ENCODE measurements at places on chromosomes 2 and 18.

DNA sequence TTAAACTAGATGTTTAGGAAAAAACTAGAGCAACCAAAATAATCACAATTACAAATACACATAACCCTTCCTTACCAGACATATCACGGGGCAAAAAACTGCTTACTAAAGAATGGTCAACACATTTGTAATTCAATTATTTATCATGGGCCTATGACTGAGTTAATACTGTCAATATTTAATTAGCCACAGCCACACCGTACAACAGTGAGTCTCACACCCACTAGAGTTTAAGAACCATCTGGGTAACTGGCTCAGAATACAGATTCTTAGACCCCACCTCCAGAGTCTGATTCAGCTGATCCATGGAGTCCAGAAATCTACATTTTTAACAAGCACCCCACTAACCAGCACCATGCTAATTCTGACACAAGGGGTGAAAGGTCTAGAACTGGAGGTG is 14.8 kb downstream of the ATL2 start:
- DNase-seq, result no peak

DNA sequence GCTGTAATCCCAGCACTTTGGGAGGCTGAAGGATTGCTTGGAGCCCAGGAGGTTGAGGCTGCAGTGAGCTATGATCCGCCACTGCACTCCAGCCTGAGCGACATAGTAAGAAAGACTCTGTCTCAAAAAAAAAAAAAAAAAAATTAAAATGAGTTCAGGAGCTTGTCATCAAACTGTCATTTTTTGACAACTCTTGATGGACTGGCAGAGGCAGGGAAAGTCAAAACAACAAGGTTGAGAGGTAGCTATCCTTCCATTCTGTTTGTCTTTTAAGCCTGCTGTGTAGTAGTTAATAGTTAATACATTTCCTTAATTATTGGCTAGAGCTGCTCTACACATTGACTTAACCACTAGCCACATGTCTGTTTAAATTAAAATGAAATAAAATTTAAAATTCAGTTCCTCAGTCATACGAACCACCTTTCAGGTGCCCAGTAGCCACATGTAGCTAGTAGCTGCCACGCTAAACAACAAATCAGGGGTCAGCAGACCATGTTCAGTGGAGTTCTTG is 22.7 kb downstream of the DPYSL5 start:
- DNase-seq, result no peak

DNA sequence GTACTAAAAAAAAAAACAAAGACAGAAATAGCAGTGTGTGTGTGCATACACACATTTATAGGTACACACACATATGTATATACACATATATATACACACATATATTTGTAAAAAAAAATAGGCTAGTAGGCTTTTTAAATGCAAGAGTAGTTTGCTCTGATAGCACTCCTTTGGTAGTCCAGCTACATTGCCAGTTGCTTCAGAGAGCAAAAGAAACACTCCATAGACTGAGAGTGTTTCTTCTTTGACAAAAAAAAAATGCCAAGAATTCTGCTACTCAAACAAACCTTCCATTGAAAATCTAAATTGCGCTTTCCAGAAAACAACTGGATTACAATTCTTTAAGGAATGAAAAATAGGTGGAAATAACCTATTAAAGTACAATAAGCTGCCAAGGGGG is 365.9 kb upstream of the GALNT5 start:
- no peak for DNase-seq

DNA sequence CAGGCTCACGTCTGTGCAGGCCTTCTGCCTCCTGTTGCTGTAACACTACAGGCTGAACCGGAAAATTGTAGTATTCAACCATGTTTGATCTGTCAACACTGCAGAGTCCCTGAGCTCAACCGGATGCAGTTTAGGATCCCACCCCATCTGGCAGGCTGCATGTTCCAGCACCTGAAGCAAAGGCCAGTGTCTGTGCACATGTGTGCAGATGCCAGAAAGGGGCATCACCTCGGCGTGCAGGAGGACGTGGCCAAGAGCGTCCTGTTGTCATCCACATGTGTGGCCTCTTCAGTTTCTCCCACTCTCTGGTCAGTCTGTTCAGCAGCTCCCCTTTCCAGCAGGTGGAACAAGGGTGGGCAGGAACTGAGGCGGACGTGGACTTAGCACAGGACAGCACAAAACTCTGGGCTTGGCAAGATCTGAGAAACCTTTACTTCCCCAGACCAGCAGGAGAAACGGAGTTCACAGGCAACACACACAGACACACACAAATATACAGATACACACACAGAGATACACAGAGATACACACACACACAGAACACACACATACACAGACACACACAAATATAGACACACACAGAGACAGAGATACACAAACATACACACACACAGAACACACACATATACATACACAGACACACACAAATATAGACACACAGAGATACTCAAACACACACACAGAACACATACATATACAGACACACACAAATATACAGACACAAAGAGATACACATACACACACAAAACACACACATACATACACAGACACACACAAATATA is 111.3 kb downstream of the NDUFA10 start:
- DNase-seq, result no peak

DNA sequence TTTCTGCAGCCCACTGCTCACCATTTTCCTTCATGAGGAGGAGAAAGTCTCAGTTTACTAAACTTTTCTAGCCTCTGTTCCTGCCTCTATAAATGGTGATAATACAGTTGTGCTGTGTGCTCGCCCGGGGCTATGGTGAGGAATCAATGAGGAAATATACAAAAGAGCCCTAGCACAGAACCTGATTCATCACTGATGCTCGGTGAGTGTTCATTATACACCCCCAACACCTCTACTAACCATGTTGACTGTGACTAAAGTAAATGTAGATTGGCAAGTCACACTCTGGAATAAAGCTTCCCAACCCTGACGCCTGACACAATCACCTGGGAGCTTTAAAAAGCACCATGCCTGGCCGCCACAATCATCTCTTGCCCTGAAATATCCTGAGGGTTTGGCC is 118.8 kb upstream of the CYP1B1 start:
- DNase-seq, result no peak

DNA sequence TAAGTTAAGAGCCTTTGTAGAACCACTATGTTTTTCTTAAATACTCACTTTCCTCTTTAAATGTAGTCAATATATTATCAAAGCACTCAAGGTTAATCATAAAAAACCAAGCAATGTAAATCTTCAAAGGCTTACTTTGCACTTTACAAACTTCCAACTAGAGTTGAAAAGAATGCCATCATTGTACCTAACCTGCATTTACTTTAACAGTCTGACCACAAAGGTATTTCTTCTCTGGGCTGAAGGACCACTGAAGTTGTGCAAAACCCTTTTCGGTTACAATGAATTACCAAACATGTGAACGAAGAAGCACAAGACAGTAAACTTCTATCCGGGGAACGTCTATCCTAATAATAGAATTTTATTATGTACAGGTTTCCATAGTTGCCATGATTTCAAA is 3.0 kb downstream of the HNRNPLL start:
- DNase-seq, result no peak

GRCh38 chr2:54176577-54176976 is 61.2 kb downstream of the ACYP2 start:
- DNase-seq, result peak; percentile 30

GRCh38 chr2:118954297-118955060 is 12.5 kb downstream of the MARCO start:
- DNase-seq, result no peak

DNA sequence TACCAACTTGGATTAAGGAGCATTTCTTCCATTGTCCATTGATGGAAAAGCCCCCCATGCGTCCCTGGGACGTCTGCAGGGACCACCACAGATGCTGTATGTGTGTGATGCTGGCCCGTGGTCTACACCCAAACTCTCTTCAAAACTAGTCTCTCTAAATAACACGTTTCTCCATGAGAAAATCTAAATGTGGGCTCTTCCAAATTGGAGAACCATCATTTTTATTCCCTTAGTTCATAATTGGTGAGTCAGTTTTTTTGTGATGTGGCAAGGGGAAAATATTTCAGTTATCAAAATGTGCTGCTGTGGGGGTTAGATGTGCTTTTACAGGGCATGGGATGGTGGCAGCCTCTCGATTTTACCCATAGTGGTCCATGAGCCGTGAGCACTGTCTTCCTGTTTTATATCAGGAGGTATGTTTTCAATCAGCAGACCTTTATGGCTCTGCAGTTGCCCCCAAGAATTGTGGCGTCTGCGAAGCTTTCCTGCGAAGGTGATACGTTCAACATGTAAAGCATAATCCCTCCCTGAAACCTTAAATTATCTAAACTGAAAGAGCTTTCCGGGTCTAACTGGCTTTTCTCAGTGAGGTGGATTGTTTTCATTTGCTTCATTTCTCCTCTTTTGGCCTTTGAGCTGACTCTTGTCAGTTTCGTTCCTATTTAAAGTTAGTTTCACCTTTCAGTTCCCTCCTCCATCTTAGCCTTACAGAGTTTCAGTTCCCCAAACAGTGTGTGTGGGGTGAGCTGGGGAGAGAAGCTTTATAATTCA is 78.4 kb downstream of the SETBP1 start:
- DNase-seq, result no peak

GRCh38 chr2:98488252-98488651 is 43.6 kb downstream of the INPP4A start:
- DNase-seq, result no peak

DNA sequence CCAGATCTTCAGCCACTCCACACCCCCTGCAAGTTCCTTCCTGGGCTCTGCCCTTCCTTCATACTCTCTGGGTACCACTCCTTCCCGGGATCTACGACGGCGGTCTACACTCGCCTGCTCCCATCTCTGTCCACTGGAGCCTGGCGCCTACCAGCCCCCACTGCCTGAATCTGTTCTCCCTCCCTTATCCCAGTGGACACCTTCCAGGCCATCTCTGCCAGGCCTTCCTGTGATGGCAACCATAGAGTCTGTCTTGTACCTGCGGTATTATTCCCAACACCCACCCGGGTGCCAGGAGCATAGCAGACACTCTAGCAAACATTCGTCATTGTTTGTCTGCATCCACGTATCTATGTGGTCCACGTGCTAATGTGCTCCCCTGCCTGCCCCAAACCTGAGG is 140.9 kb downstream of the ZFP36L2 start:
- DNase-seq, result no peak

DNA sequence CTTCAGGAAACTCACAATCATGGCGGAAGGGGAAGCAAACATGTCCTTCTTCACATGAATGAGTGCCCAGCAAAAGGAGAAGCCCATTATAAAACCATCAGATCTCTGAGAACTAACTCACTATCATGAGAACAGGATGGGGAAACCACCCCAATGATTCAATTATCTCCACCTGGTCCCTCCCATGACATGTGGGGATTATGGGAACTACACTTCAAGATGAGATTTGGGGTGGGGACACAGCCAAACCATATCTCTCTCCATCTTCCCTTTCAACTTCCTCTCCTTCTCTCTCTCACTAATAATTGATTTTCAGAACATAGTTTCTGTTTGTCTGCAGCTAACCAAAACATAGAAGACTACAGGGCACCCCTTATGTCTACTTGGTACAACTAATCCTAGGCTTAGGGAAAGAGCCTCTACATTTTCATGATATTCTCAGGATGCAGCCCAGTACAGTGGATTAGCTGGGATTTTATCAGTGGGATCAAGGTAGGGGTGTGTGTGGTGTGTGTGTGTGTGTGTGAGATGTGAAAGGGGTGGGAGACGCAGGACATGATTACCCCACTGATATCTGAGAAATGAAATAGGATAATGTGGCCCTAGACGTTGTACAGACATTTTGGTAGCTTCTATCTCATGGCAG is 2.8 kb upstream of the ATF2 start:
- no peak for DNase-seq

GRCh38 chr18:62399276-62399675 is 74.2 kb downstream of the TNFRSF11A start:
- DNase-seq, result no peak

DNA sequence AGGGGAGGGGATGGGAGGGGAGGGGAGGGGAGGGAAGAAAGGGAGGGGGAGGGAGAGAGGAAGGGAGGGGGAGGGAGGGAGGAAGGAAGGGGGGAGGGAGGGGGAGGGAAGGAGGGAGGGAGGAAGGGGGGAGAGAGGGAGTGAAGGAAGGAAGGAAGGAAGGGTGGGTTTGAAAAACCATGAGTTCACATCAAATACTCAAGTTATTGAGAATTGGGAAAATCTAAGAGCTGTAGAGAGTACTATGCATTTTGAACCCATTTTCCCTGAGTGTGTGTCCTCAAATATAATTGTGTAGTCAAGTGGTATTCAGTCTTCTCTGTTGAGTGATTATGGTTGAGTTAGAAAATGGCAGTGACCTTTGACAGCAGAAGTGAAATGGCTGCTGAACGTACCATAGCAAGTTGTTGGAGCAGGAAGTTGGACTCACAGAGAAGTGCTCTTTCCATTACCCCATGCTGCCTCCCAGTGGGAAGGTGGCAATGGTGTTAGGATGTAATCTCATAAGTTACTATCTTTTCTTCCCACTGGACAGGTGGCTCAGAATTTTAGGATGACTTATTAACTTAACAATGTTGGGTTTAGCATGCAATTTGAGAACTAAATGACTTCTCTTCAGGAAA is 214.6 kb downstream of the SETBP1 start:
- peak; percentile 42 for DNase-seq

DNA sequence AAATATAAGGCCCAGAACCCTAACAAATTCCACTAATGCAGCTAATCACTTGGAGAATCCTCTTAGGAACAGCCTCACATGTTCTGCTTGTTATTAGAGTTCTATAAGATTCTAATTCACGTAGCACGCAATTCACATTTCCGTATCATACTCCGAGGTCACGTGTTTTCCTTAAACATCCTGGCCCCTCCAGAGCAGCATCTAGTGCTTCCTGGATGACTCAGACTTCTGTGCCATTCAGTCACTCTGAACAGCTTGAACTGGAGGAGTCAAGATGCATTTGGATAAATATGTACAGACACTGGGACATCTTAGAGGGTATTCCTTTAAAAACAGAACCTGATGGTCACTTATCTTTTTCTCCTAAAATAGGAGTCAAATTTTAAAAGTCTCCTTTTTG is 156.5 kb downstream of the MYO5B start:
- DNase-seq, result no peak

- DNase-seq, result no peak
These were observed 27.2 kb upstream of the LANCL1 start for GRCh38 chr2:210503725-210504191.

DNA sequence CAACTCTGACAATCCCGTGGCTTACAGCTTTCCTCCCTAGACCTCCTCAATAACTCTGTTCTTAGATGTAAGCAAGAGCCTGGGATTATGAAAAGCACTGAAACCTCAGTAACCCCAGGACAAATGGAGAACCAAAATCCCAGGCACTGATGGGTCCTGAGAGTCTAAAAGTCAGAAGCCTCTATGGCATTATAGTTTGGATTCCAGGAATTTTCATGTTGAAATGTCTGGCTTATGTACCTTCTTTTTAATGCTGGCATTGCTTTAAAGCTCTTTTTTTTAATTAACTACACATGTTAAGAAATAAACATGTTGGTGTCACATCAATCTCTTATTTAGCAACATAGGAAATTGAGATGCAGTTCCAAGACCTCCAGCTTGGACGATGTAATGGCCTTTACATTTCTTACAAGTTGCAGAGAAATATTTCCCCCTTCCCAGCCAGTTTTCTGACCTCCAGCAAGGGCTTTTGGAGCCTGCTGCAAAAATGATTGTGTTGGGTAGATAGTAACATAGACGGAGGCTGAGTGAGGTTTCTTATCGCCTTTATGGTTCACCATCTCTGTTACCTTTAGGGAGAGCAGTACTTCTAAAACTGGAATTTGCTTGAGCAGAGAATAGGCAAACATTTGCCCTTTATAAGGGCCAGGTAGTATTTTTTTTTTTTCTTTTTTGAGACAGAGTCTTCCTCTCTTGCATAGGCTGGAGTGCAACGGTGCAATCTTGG is 84.8 kb upstream of the RASGRP3 start:
- no peak for DNase-seq

All from AG08396 (cell line).